ENCODE measurements at places on chromosomes 2 and 18.
A peak's percentile ranks its signal among the peaks of the same experiment; 100 is the strongest.

DNA sequence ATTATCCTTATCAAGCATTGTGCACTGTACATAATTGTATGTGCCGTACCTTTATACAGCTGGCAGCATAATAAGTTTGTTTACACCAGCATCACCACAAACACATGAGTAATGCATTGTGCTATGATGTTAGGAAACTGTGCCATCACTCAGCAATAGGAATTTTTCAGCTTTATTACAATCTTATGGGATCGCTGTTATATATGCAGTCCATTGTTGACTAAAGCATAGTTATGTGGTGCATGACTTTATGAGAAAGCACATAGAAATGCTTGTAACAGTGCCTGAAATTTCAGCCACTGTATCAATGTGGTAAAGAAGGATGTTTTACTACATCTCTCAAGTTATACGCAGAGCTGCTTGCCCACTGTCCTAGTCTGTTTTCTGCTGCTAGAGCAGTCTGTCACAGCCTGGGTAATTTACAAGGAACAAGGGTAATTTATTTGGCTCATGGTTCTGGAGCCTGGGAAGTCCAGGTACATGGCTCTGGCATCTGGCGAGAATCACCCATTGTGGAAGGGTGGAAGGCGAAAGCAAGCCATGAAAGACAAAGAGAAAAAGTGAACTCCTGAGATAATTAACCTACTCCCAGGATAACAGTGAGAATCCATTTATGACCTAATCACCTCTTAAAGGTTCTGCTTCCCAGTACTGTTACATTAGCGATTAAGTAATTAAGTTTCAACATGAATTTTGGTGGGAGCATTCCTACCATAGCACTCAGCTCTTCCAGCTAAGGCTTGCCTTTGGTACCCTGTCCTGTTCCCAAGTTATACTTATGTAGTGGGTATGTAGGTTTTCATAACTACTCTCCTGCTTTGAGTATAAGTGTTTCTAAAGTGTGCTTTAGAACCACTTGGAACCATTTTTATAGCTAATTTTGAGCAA is 4.6 kb downstream of the MAP3K20 start:
- no peak for DNase-seq

DNA sequence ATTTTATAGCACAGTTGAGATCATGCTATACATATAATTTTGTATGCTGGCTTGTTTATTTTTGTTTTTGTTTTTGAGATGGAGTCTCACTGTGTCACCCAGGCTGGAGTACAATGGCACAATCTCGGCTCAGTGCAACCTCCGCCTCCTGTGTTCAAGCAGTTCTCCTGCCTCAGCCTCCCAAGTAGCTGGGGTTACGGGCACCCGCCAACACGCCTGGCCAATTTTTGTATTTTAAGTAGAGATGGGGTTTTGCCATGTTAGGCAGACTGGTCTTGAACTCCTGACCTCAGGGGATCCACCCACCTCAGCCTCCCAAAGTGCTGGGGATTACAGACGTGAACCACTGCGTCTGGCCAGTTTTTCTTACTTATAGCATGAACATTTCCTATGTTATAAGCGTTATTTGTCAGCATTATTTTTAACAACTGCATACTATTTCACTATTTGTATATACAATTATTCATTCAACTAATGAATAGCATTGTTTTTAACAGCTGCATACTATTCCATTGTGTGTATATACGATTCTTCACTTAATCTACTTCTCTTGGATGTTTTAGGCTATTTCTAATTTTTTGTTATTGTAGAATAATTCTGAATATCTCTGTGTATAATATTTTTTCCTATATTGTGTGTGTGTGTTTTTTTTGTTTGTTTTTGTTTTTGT is 3.5 kb downstream of the EHD3 start:
- no peak for DNase-seq

- no peak for DNase-seq
Observed at GRCh38 chr2:147662221-147662620, 182.6 kb upstream of the ACVR2A start.

GRCh38 chr18:36903215-36903928 is 74.4 kb downstream of the KIAA1328 start:
- no peak for DNase-seq

GRCh38 chr2:128601298-128602037 is 282.8 kb upstream of the HS6ST1 start:
- no peak for DNase-seq

- DNase-seq: no peak
Observed at GRCh38 chr2:145094370-145094769, 574.5 kb upstream of the ZEB2 start.

DNA sequence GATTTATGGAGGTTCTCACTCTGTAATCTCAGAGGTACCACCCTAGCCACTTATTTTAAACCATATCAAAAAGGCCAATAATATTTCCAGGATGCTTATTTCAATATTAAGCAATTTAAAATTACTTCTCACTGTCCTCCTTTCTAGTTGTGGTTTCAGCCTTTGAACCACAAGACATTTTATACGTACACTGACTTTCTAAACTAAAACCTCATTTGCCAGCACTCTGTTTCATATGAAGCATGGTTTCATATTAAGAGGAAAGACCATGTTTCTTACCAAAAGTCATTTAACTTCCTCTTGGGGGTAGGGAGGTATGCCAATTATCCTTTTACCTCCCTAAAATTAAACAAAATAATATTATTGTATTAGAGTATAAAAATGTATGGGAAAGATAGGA is 399.8 kb downstream of the CDH7 start:
- DNase-seq: no peak

GRCh38 chr18:51149670-51150069 is 47.8 kb downstream of the MEX3C start:
- DNase-seq: no peak

- no peak for DNase-seq
Observed at GRCh38 chr18:31410716-31411483, 34.3 kb downstream of the DSG4 start.

DNA sequence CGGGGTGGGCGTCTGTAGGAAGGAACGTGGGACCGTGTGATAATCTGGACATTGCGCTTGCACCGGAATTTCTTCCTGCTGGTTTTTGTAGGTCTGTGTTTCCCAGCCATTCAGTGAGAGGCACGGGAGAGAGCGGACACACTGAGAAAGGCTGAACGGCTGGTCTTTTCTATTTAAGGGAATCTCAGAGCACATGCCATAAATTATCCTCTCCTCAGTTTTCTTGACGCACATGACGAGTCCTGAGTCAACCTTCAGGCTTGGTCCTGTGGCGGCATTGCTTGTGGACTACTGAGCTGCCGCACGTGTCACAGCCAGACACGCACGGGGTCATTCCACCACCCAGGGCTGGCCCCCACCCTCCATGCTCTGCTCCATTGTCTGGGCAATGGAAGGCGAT is 519.3 kb upstream of the ID2 start:
- no peak for DNase-seq

DNA sequence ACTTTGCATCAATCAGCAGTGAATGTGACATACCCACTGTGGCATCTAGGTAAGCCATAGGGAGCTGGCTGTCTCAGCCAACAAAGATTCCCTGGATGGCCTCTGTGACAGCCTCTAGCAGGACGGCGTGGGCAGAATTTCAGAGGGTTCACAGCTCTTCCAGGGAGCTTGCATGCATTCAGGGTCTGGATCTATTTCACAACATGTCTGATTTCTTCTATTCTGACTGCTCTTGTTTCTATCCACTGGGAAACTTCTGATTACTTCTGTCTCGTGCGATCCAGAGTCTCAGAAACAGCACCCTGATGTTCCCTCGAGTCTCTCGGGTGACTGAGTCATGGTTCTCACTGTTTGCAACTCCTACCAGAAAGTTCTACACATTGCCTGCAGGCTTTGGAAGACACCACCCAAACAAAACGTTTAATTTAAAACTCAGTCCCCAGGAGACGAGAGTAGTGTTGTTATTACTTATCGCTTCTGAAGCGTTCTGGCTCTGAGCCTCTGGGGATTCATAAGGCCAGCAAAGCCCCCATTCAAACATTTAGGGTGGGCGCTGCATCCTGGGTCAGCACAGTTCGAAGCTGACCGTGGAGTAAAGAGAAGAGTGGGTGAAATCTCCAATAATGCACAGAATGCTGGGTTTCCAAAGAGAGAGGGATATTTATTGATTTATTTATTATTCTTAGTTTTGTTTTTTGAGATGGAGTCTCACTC is 41.9 kb upstream of the ODC1 start:
- DNase-seq: no peak

- DNase-seq: no peak
Observed at GRCh38 chr2:1718339-1719220, 25.7 kb downstream of the PXDN start.

DNA sequence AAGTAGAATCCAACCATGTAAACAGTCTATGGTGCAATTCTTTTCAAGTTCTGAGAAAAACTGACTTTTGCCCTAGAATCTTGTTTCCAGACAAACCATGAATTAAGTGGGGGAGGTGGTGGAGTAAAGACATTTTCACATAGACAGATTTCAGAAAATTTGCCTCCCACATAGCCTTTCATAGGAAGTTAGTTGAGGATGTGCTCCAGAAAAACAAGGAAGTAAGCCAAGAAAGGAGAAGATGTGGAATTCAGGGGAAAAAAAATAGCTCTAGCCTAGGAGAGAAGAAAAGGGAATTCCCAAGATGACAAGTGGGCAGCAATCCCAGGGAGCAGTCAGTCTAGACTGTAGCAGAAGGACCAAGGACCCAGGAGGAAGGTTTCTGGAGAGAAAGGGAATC is 17.4 kb downstream of the RUFY4 start:
- DNase-seq: no peak

DNA sequence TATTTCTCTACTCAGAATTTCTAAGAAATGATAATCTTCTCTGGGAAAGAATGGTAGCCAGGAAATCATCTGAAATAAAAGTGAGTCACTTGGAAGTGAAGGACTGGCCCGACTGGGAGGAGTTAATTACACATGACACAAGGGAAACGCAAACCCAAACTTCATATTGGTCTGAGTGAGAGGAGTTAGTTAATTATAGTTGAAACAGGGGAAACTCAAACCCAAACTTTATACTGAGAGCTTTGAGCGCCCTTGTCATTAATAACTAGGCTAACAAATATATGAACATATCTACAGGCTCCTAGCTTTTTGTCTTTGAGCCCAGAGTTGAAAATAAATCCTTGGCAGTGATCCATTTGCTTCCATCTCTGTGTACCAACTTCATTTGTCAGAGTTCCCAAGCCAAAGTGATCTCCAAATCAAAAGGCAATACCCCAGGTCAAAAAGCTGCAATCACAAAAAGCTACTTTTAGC is 187.8 kb upstream of the COL3A1 start:
- no peak for DNase-seq

DNA sequence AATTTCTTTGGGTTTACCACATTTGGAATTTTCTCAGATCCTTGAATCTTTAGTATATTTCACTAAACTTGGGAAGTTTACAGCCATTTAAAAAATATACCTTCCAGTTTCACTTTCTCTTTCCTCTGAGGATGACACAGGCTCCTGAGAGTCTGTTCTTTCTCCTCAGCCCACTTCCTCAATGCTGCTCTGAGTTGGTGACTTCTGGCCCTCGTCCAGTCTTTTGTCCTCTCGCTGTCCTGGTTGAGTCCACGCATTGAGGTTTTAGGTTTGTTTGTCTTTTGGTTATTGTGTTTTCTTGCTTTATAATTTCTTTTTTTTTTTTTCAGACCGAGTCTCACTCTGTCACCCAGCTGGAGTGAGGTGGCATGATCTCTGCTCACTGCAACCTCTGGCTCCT is 40.7 kb upstream of the GALR1 start:
- DNase-seq: no peak

DNA sequence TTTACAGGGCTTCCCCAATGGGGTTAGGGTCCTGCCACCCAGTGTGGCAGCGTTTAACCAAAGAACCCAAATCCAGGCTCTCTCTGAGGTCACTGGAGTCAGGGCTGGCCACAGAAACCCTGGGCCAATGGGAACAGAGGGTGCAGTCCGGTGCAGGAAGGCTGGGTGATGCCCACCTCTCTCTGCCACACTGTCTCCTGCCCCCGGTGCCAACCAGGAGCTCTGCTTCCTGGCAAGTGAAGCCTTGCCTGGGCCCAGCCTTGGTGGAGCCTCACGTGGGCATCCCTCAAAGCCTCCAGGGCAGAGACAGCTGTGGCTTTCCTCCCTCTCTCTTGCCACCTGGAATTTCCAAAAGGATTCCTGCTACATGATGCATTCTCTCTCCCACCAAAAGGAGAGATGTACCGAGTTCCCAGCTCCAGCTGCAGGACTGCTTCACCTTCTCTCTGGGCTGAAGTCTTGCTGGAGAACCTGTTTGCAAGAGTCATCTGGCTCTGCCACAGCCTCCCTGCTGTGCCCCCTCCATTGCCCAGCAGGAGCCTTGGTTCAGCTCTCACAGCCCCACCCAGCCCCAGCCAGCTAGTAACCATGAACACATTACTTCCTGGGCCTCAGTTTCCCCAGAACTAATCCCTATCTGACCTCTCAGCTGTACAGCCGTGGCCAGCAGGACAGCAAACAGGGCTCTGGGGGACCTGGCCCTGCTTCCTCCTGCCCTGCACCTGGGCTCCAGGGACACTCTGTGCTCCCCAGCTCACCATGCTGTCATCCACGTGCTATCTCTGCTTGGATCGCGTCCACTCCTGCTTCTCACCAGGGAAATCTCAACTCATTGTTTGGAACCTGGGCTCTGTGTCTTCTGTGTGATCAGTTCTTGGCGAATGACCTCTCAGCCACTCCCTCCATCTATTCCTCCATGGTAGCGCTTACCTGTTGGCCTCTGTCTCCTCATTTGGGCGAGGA is 43.4 kb downstream of the KCNF1 start:
- DNase-seq: no peak

GRCh38 chr2:151664520-151664919 is 69.8 kb downstream of the NEB start:
- DNase-seq: no peak

GRCh38 chr2:170084820-170085491 is 93.0 kb upstream of the MYO3B start:
- no peak for DNase-seq

DNA sequence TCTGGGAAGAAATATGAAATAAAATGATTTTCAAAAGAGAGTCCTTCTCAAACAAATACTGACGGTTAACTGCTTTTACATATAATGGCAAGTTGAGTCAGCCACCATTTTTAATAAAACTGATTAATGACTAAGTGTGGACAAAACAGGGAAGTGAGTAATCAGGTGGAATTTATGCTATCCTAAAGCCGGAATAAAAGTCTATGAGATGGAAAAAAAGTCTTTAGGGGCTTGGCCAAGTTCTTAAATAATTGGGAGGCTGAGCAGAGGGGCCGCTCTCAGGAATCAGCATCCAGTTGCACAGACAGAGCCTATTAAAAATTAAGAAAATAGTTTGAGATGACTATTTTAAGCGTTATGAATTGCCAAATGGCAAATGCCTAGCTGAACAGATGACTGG is 58.6 kb upstream of the AFF3 start:
- no peak for DNase-seq

- DNase-seq: peak; percentile 42
Observed at GRCh38 chr2:167933097-167933814, 314.1 kb downstream of the STK39 start.

Data from NCI-H2227 treated with DMSO at 0.1 percent for 48 hours (cell line).